ENCODE measurements at places on chromosomes 2 and 18. TPM values are rescaled to one million over a fixed set of nuclear protein-coding genes. Genes with fewer than 3 reads are reported as not detected.

Gene NOTO
- not detected for total RNA-seq

Gene C2orf15
- total RNA-seq: 0.33 TPM

Gene MOB4
- 33.3 TPM for total RNA-seq

Gene UCN
- total RNA-seq: 0.38 TPM

Gene IL36G
- total RNA-seq: not detected

Gene PNKD
- total RNA-seq: 21.9 TPM

Gene DHRS9
- total RNA-seq: 3.7 TPM

Gene DUSP11
- 31.4 TPM for total RNA-seq

Gene PRSS56
- not detected for total RNA-seq

Gene ZNF519
- 3.9 TPM for total RNA-seq

Gene RAB6C
- total RNA-seq: not detected

Gene MYO5B
- total RNA-seq: 0.65 TPM

Gene CAPN13
- total RNA-seq: not detected

Gene LAPTM4A
- 118 TPM for total RNA-seq

Gene IL18RAP
- total RNA-seq: not detected

Gene PRPF40A
- 188 TPM for total RNA-seq

Gene CYP27C1
- not detected for total RNA-seq

Gene SNORC
- 0.65 TPM for total RNA-seq

Gene NXPH2
- total RNA-seq: not detected

Gene ANO7
- total RNA-seq: 1.6 TPM

All from vein endothelial cell (primary cell).